NCI-H1436 treated with DMSO at 0.1 percent for 48 hours (cell line): ENCODE measurements at places on chromosomes 3 and 15.

GRCh38 chr3:81437683-81438082 is 323.8 kb downstream of the GBE1 start:
- DNase-seq = no peak

DNA sequence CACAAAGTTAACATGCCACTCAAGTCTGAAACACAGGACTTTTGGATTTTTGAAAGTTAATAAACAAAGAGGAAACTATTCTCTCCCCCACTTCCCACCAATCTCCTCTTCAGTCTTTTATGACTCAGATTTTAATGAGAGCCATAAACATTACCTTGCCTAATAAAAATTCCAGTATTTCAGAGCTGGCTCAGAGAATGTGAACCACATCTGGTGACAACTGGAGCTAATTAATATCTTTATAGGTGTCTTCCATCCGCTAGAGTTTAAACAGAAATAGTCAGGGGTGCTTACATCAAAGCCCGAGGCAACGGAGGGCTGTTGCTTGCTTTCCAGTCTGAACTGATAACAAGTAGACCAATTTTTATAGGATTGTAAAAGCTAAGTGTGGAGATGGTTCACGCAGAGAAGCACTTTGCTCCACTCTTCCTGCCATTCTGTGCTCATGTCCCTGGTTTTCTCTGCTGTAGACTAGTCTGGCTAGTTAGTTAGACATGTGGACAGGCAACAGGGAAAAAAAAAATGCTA is 363.6 kb downstream of the NR2F2 start:
- no peak for DNase-seq

DNA sequence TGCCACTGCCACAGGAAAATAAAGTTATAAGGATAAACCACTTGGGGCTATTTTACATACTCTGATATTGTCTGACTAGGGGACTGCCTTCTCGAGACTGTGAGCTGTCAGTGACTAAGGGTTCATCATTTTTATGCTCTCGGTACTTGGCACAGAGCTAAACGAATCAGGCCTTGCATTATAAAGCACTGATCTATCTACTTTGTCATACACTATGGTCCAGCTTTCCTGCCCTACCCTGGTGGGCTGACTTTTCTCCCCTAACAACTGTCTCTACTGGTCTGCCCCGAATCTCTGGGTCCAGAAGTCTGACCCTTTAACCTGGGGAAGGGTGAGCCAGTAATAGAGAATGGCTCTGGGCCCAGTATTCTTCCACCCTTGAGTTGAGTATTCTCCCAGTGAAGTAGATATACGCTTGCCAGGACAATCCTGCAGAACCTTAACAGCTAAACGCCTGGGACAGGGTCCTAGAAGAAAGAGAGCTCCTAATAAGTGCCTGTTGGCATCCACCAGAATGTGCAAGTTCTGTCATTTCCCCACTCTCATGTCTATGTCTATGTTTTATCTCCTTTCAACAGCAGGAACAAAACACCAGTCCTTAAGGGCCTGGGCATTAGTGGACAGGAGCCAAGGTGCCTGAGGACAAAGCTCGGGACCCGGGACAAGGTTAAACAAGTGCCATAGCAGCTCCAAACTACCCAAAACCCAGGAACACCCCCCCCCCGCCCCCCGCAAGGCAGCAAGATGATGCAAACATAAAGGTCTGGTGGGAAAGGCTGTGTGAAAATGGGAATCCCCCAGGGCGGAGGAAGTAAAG is 1.2 kb downstream of the LARP6 start:
- DNase-seq = no peak

DNA sequence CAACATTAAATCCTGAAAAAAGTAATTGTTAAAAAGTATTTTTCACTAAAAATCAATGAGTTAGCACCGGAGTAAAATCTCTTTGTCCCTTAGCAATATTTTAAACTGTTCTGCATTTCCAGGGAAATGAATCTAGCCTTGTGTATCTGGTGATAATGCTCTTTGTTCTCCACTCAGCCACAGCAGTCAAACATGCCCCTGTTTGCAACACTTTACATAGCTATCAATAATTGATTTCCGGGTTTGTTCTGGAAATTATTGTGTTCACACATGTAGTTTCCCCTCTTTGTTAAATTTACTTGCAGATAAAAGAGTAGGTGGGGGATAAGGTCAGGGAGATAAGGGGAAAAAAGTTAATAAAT is 3.6 kb upstream of the A4GNT start:
- no peak for DNase-seq

DNA sequence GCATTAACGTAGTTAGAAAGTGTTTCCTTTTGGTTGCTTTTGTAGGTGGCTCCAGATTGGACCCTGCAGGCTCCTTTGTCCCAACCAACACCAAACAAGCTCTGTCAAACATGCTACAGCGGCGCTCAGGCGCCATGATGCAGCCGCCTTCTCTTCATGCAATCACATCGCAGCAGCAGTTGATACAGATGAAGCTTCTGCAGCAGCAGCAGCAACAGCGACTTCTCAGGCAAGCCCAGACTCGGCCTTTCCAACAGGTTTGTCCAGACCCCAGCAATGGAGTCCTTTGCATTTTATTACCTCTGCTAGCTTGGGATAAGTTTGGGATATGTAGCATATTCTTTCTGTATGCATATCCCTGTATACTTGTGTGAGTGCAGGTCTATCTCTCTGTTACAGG is 10.1 kb upstream of the P2RY12 start:
- DNase-seq = no peak

- DNase-seq = no peak
These were observed 320.3 kb upstream of the TGFBR2 start for GRCh38 chr3:30286007-30286669.

- no peak for DNase-seq
These were observed 169.5 kb upstream of the THBS1 start for GRCh38 chr15:39411102-39411989.

GRCh38 chr3:159667261-159667660 is 321.4 kb upstream of the IL12A start:
- no peak for DNase-seq

GRCh38 chr3:150324788-150325187 is 83.3 kb upstream of the TSC22D2 start:
- no peak for DNase-seq

GRCh38 chr3:23806534-23807423 is 1.0 kb downstream of the UBE2E1 start:
- no peak for DNase-seq

- DNase-seq = no peak
These were observed 18.9 kb downstream of the RGMA start for GRCh38 chr15:93070132-93070531.

DNA sequence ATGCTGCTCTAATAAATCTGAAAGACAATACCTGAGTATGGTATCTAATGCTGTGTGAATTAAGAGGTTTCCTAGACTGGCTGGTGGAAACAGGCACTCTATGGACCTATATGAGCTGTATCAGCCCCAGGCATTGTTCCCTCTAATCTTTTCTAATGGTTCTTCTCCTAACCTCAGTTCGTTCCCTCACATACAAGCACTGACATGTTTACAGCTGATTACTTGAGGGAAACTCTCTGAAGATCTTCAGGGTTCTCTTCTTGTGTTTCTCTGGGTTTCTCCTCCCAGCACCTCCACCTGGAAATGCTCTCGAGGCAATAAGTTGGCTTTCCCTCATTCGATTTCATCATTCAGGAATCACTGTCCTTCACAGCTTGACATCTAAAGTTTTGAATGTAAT is 52.9 kb downstream of the KLF15 start:
- DNase-seq = no peak

DNA sequence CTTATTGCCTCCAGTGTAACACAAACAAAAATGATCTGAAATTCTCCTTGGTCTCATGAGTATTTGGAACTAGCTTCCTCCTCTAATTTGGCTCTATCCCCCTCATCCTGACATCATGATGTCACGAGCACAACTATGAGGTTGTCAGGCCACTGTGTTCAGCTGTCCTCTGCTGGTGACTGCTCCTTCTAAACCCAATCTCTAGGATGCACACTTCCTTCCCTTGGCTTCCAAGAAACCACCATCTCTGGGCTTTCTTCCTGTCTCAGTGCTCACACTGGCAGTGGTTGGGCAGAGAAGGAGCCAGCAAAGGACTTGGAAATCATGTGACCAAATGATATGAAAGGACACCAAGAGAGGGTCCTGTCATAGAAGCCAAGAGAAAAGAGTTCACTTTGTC is 30.7 kb upstream of the EIF1B start:
- DNase-seq = no peak

DNA sequence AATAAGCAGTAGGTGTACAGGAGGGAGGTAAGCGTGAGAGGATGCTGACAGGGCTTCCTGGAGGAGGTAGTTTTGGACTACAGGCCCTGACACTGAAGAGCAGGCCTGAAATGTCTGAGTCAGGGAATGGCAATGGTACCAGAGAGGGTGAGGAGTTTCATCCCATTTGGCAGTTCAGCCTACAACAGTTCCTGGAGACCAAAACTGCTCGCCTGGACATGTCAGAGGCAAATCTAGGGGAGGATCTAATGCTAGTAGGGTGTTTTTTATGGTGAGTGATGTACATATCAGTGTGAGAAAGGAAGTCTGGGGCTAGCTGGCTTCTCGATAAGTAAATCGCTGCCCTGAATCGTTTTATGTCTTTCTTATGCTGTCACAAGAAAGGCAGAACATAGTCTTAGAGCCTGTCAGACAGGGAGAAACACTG is 13.8 kb upstream of the TNFSF10 start:
- no peak for DNase-seq

GRCh38 chr3:143935678-143936077 is 35.9 kb upstream of the DIPK2A start:
- no peak for DNase-seq

GRCh38 chr15:92645731-92646130 is 9.8 kb downstream of the FAM174B start:
- DNase-seq = no peak

DNA sequence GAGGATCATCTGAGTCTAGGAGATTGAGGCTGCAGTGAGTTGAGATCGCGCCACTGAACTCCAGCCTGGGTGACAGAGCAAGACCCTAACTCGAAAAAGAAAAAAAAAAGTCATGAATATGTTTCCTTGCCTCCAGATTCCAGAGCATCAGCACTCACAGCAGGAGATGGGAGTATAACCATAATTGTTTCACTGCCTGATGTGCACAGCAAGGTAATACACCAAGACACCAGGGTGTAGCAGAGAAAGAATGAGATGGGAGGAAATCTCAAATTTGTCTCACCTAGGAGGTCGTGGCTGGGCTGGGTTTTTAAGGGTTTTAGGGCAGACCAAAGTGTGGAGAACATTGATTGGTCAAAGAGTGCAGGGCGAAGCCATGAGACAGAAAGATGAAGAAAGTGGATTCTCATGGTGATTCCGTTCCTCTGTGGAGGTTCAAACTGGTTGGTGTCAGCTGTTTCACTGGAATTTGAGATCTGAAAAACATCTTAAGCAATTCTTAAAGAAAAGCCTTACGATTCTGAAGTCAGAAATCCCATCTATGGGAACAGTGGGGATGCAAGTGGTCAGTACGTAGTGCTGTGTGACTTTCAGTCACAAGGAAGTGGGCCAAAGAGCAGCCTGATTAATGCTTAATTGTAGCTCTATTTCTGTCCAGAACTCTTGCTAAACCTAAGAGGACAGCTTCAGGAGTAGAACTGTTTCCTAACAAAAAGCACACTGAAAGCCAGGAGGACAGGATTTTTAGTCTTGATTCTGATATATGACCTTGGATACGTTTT is 7.8 kb upstream of the C15orf61 start:
- no peak for DNase-seq

DNA sequence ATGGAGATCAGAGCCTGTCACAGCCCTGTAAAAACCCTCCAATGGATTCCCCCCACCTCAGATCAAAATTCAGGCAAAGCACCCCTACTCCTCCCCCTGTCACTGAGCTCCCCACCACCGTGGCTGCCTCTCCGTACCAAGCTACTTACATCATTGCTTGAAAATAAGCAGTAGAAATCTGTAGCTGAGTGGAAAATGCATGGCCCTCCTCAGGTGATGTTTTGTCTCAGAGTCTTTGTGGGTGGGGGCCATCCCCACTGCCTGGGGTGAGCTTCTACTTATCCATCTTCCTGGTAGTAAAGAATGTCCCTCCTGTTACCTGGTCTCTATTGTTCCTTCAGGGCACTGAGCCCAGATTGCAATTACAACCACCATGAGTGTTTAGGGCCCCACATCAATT is 34.5 kb downstream of the SLCO2A1 start:
- no peak for DNase-seq

GRCh38 chr3:28122227-28122626 is 119.2 kb upstream of the CMC1 start:
- DNase-seq = no peak

GRCh38 chr3:55746808-55747413 is 259.8 kb upstream of the WNT5A start:
- DNase-seq = no peak

- no peak for DNase-seq
These were observed 138.3 kb upstream of the AGBL1 start for GRCh38 chr15:85941186-85941855.

DNA sequence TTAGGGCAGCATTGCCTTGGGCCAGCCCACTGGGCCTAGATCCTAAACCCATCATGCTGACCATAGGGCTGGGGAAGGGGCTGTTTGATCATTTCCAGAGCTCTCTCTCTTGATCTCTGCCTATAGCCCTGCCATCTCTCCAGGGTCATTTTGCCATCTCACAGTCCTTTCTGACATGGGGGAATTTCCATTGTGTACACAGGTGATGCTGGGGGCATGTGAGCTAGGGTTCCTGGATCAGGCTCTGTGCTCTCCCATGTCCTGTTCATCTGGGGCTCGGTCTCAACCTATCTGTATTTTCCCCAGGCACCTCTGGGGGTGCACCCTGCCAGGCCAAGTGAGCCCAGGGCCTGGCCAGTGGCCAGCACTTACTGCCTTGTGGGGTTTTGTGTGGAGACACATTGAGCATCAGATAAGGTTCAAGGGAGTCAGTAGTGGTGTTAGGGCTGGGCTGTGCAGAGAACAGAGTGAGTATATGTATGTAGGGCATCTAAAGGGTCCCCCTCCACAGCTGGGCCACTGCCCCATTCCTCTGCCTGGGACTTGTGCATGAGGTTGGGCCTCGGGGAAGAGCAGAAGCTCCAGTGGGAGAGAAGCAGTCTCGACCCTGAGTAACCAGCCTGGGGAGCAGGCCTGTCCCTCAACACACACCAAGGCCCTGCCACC is 25.7 kb upstream of the APEH start:
- DNase-seq = no peak

GRCh38 chr15:29651476-29652233 is 170.6 kb downstream of the TJP1 start:
- DNase-seq = no peak

- no peak for DNase-seq
These were observed 14.3 kb downstream of the PPCDC start for GRCh38 chr15:75037685-75038084.

- DNase-seq = no peak
These were observed 87.3 kb upstream of the CGNL1 start for GRCh38 chr15:57288926-57289580.

DNA sequence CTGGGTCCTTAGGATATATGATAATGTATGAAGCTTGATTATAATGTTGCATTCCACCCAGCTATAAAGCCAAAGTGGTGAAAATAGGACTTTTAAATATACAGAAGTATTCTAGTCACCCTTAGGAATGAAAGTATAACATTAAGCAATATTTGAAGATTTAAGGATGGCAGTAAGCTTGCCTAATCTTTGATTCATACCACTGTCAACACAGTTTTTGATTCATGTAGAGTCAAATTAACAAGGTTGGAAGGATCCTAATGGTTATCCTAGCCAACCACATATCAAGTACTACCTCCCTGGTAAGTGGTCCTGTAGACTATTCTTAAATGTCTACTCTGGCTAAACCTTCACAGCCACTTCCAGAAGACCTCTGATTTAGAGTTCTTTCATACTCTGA is 18.6 kb downstream of the ARIH1 start:
- no peak for DNase-seq
